Nucleus accumbens (tissue), 56 donors: ENCODE measurements at places on chromosomes 4 and X.

GRCh38 chr4:116870686-116871085 lies 214.7 kb downstream of the TRAM1L1 start:
- no peak for DNase-seq

DNA sequence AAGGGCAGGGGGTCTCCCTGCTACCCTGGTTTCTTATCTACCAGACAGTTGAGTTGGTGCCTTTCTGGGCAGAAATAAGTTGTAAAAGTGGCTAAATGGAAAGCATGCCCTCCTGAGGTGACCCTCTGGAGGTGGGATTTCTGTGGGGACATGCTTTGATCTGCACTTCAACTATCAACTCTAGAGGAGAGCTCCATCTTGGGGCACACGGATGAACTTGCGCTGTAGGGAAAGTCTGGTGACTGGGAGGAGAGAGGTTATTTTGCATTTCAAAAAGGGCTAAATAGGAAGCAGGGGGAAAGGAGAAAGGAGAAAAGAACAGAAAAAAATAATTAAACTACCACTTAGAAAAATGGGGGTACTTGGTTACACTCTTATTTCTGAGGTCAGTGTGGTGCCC lies 12.7 kb upstream of the RHOXF2B start:
- no peak for DNase-seq

- no peak for DNase-seq
These were observed 61.7 kb downstream of the MAML3 start for GRCh38 chr4:140092094-140092851.

- DNase-seq = no peak
These were observed 627 bp upstream of the FAT4 start for GRCh38 chr4:125313989-125314667.

DNA sequence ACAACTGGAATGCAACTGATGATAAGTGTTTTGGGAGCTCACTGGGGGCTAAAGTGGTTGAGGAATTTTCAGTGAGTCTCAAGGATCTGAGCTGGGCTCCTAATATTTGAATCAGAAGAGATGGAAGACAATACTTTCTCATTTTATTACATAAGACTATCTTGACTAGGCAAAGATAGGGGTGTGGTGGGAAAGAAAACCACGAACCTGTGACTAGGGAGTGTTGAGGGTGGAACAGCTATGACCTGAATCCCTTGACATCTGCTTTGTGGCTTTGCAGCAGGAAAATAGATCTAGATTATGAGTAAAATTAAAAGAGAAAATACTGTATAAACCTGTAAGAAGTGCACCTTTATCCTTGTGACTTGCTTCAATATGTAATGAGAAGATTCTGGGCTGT lies 295.1 kb upstream of the TEX13A start:
- DNase-seq = no peak

- no peak for DNase-seq
These were observed 632 bp downstream of the CCSER1 start for GRCh38 chr4:90127706-90128345.

DNA sequence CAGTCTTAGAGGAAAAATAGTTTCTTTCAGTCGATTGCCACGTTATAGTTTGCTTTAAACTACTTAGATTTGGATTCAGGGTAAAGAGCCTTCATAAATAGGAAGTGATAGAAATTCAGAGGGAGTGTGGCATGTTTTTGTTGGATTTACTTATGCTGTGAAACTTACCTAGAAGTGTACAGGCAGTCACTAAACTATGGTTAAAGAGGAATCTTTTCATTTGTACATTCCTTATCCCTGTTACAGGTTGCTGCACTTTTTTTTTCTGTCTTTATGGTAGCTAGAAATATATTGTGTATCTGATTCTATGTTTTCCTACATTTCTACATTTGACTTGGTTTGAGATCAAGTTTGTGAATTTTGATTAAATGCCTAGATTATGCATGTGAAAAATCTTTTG lies 19.1 kb downstream of the WWC2 start:
- no peak for DNase-seq

DNA sequence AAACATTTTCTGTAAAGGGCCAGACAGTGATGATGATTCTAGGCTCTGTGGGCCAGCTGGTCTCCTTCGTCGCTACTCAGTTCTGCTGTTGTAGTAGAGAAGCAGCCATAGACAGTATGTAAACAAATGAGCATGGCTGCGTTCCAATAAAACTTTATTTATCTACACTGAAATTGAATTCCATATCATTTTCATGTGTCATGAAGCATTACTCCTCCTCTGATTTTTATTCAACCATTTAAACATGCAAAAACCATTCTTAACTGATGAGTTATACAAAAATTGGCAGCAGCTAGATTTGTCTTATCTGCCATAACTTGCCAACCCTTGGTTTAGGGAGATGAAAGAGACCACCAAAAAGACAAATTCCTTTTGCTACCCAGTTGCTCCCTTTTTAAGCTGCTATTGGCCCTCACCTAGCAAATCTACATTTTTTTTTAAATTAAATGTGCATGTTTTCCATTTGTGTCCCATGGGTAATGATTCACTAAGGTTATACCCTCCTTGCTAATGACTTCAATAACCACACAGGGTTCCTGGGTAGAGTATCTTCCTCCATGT lies 309.9 kb downstream of the DHX15 start:
- DNase-seq = no peak

DNA sequence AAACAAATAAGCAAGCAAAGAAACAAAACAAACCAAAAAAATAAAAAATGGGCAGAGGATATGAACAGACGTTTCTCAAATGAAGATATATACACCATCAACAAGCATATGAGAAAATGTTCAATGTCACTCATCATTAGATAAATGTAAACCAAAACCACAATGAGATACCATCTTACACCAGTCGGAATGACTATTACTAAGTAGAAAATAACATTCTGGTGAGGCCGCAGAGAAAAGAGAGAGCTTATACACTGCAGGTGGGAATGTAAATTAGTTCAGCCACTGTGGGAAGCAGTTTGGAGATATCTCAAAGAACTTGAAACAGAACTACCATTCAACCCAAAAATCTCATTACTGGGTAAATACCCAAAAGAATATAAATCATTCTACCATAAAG lies 321.0 kb upstream of the SLIT2 start:
- DNase-seq = no peak

- DNase-seq = no peak
These were observed 10.7 kb upstream of the BRS3 start for GRCh38 chrX:136477026-136477425.

GRCh38 chrX:118355225-118355920 lies 9.5 kb downstream of the WDR44 start:
- DNase-seq = no peak

DNA sequence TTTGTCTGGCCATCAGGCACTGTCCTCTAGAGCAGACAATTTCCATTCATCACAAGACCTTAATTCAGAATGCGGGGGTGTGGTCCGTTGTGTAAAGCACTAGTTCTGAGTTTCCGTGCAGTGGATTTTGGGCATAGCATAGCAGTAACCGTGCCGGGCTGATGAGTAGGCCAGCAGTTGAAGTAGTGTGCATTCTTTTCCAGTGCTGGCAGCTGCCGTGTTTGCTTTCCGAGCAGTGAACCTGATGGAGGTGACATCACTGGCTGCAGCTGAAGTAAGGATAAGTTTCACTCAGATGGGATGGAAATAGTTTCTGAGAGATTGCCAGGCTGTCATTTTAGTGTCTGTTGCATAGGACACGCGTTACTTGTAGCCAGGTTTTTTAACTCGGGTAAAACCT lies 107.0 kb upstream of the STIM2 start:
- DNase-seq = no peak

DNA sequence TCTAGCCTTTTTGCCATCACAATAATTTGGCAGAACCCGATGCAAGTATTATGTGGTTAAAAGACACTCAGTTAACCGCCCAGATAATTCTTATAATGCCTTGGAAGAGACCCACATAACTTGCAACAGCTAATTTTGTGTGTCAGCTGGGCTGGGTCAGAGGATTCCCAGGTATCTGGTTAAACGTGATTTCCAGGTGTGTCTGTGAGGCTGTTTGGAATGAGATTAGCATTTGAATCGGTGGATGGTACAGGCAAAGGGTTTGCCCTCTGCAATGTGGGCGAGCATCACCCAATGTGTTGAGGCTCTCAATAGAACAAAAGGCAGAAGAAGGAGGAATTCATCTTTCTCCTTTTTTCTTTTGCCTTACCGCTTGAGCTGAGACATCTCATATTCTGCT lies 314.2 kb upstream of the PUDP start:
- no peak for DNase-seq

- no peak for DNase-seq
These were observed 421.3 kb downstream of the FAT4 start for GRCh38 chr4:125736057-125736456.

DNA sequence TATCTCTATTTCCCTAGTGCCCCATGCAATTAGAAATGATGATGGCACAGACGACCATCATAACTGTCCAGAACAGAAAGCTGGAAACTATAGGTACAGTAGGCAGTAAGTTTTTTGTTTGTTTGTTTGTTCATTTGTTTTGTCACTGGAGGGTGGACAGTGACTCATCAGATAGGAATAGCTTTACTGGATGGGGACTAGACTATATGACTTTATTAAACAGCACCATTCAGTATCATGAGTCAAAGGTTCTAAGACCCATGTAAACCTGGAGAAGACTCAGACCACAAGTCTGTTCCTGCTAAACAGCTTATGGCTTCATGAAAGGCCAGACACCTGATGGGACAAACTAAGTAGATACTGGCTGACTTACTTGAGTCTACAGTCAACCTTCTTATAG lies 38.4 kb downstream of the PLAC1 start:
- no peak for DNase-seq

DNA sequence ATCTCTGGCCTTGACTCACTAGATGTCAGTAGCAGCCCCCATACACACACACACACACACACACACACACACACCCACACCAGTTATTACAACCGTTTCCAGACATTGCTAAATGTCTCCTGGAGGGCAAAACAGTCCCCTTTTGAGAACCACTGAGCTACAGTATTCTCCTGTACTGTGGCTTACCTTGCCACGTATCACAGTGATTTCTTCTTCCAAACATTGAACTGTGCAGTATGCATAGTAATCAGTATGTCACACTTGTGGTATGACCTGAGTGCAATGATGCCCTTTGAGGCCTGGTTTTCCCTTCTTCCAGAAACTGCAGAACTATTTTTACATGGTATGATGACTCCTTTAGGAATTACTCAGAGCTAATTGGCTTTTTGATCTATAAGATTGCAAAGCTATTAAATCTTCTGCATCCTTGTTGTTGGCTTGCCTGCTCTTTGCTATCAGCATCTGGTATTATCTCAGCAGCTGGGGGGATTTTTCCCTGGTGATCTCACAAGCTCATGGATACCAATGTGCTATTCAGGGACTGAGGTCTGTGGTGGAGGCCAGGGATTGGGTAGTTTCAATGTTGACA lies 3.6 kb upstream of the THOC2 start:
- no peak for DNase-seq

- DNase-seq = no peak
These were observed 8.1 kb upstream of the TBC1D25 start for GRCh38 chrX:48531358-48531959.

DNA sequence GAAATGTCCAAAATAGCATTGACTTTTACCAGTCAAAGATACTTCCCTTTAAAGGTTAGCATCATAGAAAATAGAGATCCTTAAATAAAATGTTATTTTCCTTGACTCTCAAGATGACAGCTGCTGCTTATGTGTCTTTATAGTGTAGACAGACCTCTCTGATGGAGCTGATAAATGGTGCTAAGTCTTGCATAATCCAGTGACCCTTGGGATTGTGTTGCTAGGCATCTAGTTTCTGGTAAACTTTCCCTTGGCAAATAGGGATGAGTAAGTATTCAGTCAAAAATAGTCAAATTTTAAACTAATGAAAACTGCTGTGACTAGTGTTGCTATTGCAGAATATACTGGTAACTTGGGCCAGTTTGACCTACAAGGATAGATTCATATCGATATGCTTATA lies 53.6 kb downstream of the MBNL3 start:
- DNase-seq = no peak

- no peak for DNase-seq
These were observed 33.6 kb upstream of the GTPBP6 start for GRCh38 chrX:352181-352580.

GRCh38 chrX:16712548-16713155 lies at the start of gene CTPS2:
CTPS2 (minus strand) TSS chrX:16712669; CDS start chrX:16702902, 9,767 bp downstream.
- peak; percentile 10 for DNase-seq

DNA sequence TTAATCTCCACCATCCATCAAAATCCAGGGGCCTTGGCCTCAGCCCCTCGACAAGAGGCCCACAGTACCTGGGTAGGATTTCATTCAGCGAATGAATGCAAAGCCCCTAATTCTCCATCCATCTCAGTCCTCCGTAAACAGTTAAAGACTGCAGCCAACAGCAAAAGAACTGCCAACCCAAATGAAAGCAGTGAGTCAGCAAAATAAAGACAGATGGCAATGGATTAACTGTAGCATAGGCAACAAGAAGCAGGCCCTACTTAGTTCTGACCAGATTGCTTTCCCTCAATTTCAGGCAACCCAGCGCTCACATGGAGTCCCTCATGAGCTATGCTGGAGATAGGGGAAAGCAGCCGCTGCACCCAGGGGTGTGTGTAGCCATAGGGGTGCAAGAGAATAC lies 21.4 kb downstream of the PLAC1 start:
- DNase-seq = no peak

- no peak for DNase-seq
These were observed 779 bp upstream of the PRSS12 start for GRCh38 chr4:118353534-118354030.

- DNase-seq = no peak
These were observed 28.7 kb downstream of the APLN start for GRCh38 chrX:129626026-129626425.

DNA sequence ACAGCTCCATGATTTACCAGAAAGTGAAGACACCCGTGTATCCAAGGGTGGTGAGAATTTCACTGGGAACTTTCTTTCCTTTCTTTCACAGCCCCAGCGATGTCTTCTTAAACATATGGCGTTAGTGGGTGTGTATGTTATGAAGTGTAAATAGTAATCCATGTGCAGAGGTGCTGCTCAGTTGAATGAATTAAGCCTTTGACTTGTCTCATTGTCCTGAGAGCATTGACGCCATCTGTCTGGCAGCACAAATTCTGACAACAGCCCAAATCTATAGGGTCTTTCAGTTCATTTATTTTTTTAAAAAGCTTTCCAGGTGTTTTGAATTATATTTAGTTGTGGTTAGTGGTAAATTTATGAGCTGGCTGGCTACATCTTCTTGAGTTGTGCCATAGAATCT lies 69.4 kb downstream of the CLCN5 start:
- no peak for DNase-seq

DNA sequence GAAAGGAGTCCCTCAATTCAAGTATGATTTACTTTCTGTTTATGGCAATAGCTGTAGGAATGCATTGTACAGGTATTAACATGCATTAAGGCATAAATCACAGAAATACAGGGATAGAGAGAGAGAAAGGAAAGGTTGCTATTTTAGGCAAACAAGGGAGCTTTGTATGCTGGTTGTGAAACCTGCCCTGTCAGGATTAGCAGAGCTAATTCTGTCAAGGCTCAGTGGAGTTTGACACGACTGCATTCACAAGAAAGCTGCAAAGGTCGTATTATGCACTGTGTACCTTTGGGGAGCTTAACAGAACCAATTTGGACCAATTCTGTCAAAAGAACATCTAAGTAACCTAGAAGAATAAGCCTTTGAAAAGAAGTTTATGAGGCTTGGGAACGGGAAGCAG lies 239.3 kb downstream of the GRIA2 start:
- DNase-seq = no peak

GRCh38 chr4:135777361-135777760 lies 1575.8 kb upstream of the PABPC4L start:
- DNase-seq = no peak
